ENCODE measurements at places on chromosomes 12 and 14. TPM values are rescaled to one million over a fixed set of nuclear protein-coding genes. Genes with fewer than 3 reads are reported as not detected.
A peak's percentile ranks its signal among the peaks of the same experiment; 100 is the strongest.

DNA sequence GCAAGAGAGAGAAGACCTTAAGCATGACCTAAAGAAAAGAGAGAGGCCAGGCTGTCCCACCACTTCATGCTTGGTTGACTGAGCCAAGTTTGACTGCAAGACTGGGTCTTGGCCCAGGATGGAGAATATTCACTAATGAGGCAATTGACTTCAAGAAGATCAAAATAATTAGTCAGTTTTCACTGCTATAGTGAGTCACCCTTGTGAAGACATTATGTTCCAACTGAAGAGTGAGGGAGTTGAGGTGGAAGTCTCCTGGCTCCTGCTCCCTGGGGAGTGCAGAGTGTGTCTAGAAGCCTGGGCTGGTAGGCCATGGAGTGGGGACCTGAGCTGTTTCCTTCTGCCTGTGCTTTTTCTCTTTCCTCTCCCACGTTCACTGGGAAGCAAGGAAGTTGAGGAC, 117.6 kb downstream of the CACNA1C start:
- H3K36me3 ChIP-seq: no peaks in the 10 kb centered on the region
- peaks cover 28% of the 10 kb centered on the region for H3K4me1 ChIP-seq
- H3K27ac ChIP-seq: peak overlapping the region; percentile 18
- no peak overlapping the region for H3K4me3 ChIP-seq
- H3K27me3 ChIP-seq: no peaks in the 10 kb centered on the region
- DNase-seq: no peak

DNA sequence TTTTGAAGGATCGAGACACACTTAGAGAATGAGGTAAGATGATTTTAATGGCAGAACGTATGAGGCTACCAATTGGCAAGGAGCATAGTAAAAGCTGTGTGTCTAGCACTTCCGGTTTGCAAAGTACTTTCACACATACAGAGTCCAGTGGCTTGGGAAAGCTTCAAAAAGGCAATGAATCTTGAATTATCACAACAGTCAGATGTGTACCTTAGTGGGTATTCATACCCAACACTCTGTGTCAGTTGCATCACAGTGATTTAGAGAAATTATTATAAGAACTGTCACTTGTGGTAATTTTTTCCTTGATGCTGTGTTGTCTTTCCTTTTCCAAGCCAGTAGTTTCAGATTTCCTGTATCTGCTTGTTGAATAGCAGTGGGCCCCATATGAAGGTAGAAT, 424.1 kb downstream of the PCNX1 start:
- H3K36me3 ChIP-seq: no peaks in the 10 kb centered on the region
- no peak for DNase-seq
- no peaks in the 10 kb centered on the region for H3K4me1 ChIP-seq
- H3K4me3 ChIP-seq: no peak overlapping the region
- H3K27ac ChIP-seq: no peak overlapping the region

DNA sequence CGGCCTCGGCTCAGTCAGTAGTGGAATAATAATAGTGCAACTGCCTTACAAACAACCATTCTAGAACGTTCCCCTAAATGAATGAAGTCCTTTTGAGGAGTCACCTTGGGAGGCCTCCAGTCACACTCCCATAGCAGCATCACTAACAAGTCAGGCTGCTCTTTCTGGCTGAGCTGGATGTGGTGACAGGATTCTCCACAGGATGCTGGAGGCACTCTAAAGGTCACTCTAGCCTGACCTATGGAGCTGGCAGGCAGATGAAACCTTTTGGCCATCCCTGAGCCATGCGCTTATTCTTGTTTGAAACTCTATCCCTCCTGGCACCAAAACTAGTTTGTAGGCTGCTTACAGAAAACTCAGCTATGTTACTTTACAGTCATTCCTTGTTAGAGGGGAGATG, 17.9 kb upstream of the TFCP2 start:
- no peaks in the 10 kb centered on the region for H3K4me1 ChIP-seq
- peaks cover 4% of the 10 kb centered on the region for H3K36me3 ChIP-seq
- no peak overlapping the region for H3K4me3 ChIP-seq
- H3K27ac ChIP-seq: no peak overlapping the region
- H3K27me3 ChIP-seq: no peaks in the 10 kb centered on the region

DNA sequence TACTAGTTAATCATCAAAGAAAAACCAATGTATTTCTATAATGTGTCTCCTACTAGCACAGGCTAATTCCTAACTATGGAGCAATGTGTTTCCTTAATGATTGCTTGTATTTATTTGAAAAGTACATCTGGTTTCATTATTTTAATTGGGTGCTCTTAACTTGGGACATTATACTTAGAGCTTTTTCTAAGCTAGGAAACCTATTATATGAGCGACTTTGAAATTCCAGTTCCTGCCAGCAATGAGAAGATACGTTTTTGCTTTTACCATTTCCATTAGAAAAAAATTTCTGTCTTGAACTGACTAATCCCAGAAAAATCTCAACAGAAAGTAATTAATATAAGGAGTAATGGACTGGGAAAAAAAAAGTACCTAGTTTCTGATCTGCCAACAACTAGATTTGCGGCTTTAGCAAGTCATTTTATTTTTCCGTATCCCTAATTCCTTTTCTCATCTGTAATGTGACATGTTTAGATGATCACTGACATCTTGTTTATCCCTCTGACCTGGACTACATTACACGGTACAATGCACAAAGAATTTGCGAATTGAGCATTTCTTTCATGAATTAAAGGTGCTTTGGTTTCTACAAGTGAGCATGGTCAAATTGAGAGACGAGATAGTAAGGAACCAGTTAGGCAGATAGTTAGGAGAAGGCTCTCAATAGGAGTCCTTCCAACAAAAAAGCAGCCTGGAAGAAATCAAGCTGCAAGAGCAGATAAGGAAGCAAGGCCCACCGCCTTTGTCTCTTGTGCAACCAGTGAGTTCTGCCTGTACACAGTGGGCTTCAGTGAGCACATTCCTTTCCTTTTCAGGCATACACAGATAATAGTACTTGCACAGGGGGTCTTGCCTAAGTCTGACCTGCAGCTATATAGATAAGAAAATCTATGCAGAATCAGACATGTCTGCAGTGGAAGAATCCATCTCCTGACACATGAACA, 1765.0 kb upstream of the FLRT2 start:
- H3K27ac ChIP-seq: no peak overlapping the region
- H3K4me1 ChIP-seq: no peaks in the 10 kb centered on the region
- H3K36me3 ChIP-seq: no peaks in the 10 kb centered on the region
- DNase-seq: no peak
- no peak overlapping the region for H3K4me3 ChIP-seq
- no peaks in the 10 kb centered on the region for H3K27me3 ChIP-seq

GRCh38 chr14:102027951-102028350, 58.9 kb downstream of the HSP90AA1 start:
- no peaks in the 10 kb centered on the region for H3K4me1 ChIP-seq
- DNase-seq: no peak
- H3K4me3 ChIP-seq: no peak overlapping the region
- peaks cover 65% of the 10 kb centered on the region for H3K36me3 ChIP-seq
- no peak overlapping the region for H3K27ac ChIP-seq

DNA sequence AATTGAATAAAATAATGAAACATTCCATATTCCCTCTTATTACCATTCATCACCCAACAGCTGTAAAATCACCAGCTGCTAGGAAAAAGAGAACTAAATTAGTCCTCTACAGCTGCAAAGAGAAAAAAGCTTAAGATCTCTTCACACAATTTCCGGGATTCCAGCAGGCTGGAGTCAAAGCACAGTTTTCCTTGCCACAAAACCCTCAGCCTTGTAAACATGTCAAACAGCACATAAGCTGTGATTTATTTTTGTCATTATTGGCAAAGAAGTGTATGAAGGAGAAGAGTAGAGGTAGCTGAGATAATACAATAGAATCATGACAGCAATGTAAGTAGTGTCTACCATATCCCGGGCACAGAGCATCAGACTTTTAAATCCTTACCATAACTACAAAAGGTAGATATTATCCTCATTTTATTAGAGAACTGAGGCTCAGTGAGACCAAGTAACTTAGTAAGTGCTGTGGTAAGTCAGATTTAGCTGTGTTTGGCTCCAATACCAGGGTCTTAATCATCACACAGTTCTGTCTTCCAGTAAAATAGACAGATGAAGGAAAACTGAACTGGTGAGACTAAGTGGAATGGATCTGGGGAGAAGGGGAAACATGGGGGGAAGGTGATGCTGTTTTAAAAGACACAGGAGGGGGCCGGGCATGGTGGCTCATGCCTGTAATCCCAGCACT, 57.3 kb downstream of the NTN4 start:
- no peak overlapping the region for H3K4me3 ChIP-seq
- no peak overlapping the region for H3K27ac ChIP-seq
- peaks cover 2% of the 10 kb centered on the region for H3K36me3 ChIP-seq
- H3K27me3 ChIP-seq: no peaks in the 10 kb centered on the region
- H3K4me1 ChIP-seq: no peaks in the 10 kb centered on the region

GRCh38 chr12:119512772-119513497, 80.6 kb upstream of the TMEM233 start:
- H3K4me3 ChIP-seq: no peak overlapping the region
- H3K36me3 ChIP-seq: no peaks in the 10 kb centered on the region
- no peak overlapping the region for H3K27ac ChIP-seq
- peak; percentile 63 for DNase-seq

DNA sequence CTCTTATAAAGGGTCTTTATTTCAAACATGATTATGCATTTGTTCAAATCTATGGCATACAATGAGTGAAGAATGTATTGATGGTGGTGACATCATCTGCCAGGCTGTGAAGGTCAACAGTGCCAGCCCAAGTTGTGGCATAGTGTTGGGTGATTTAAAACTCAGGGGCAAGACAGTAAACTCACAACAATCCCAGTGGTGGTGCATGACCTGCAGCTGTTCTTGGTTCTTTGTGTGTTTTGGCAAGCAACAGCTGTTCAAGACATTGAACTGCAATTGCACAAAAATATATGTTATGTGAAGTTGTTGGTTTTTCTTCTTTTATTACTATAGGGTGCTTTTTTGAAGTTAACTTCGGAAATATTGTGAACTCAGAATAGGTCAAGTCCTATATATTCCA, 851.6 kb downstream of the NRXN3 start:
- DNase-seq: peak; percentile 23
- no peaks in the 10 kb centered on the region for H3K36me3 ChIP-seq

MUCL1 gene
- not detected for total RNA-seq

GRCh38 chr12:57894399-57895292, 46.7 kb upstream of the ATP23 start:
- H3K36me3 ChIP-seq: no peaks in the 10 kb centered on the region
- no peak overlapping the region for H3K4me3 ChIP-seq
- DNase-seq: no peak

- no peak overlapping the region for H3K4me3 ChIP-seq
- H3K4me1 ChIP-seq: no peaks in the 10 kb centered on the region
- H3K36me3 ChIP-seq: no peaks in the 10 kb centered on the region
- no peak for DNase-seq
- no peak overlapping the region for H3K27ac ChIP-seq
- no peaks in the 10 kb centered on the region for H3K27me3 ChIP-seq
These were observed 185.5 kb upstream of the ATP2B1 start for GRCh38 chr12:89893972-89894706.

ZNF219 gene
- total RNA-seq: 8.0 TPM
